Ureter (tissue), 1 donor: ENCODE measurements at places on chromosomes 4 and X. TPM values are rescaled to one million over a fixed set of nuclear protein-coding genes. Genes with fewer than 3 reads are reported as not detected.

The BEX1 gene
- 2.4 TPM for total RNA-seq

The TLR3 gene
- total RNA-seq, result 28.6 TPM

The LARP1B gene
- 30.3 TPM for total RNA-seq

The ZFYVE28 gene
- 19.8 TPM for total RNA-seq

DNA sequence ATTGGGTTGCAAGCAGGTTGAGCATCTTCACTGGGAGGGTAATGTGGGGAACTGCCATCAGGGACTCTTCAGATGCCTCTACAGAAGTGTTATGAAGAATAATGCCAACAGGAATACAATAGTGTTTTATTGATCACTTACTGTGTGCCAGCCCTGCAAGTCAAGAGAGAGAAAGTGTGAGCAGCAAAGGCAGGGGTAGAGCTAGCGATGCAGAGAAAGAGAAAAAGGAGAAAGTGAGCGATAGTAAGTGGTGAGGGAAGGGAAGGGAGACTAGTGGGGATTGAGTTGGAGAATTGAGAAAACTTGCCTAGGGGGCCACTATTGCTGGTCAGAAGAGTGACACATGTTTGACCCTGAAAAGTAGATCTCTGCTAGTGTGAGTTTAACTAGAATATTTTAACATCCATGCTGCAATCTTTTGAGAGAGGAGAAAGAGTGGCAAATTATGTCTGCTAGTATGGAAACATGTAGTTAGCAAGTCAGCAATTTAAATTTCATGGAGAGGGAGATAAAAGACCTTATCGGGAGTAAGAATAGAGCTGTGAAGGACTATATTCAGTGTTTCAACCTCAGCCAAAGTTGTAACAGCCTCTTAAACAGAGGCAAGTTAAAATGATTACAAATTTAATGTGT, 12.2 kb downstream of the AFF1 start:
- DNase-seq, result no peak

GRCh38 chr4:26050212-26050643, 136.2 kb downstream of the SMIM20 start:
- no peak for DNase-seq

DNA sequence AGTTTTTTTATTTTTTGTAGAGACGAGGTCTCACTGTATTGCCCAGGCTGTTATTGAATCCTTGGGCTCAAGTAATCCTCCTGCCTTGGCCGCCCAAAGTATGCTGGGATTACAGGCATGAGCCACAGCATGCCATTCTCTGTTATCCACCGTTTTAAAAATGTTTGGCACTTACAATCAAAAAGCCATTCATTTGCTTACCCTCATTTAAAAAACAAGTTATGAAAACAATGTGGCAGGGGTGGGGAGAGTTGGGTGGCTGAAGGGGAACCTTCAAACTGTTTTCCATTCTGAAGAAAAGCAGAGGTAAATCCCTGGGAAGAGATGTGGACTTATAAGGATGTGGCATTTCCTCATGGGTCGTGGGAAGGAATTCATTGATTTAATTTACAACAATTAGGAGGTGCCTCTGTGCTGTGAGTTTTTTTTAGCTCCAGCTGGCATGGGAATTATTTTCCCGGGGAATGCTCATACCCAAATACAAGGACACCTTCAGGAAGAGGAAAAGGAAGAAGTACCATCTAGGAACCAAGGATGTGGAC, 103.5 kb downstream of the MID1 start:
- no peak for DNase-seq

DNA sequence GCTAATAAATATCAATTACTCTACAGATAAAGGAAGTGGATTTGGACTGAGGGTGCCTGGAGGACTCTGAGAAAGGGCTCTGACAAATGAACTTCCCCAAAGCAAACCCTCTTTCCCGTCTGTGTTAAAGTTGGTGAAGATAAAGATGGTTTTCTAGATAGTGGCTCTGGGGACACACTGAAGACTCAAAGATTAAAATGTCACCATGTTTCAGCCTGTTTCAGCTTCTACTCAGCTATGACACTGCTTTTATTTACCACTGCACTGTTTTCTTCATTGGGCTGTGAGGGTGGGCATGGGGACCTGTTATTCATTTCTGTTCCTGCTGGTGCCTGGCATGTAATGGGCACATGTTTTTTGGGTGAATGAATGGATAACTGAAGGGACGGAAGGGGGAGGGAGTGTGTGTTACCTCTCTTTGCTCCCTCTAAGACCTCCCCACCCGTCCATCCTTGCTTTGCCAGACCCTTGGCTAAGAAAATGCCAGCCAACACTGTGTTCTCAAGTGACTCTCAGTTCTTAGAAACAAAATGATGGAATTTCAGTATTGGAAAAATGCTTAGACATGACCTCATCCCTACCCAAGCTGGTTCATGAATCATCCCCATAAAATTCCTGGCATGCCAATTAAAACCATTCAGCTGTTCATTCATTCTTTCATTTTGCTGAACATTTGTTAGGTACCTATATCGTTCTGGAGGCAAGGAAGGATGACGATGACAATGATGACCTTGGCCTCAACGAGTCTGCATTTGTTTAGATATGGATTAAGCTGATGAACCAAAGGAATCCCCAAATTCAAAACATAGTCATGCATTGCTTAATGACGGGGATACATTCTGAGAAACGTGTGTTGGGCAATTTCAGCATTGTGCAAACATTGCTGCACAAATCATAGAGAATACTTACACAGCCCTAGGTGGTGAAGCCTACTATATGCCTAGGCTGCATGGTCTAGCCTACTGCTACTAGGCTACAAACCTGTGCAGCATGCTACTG, 13.4 kb upstream of the STK32B start:
- no peak for DNase-seq

DNA sequence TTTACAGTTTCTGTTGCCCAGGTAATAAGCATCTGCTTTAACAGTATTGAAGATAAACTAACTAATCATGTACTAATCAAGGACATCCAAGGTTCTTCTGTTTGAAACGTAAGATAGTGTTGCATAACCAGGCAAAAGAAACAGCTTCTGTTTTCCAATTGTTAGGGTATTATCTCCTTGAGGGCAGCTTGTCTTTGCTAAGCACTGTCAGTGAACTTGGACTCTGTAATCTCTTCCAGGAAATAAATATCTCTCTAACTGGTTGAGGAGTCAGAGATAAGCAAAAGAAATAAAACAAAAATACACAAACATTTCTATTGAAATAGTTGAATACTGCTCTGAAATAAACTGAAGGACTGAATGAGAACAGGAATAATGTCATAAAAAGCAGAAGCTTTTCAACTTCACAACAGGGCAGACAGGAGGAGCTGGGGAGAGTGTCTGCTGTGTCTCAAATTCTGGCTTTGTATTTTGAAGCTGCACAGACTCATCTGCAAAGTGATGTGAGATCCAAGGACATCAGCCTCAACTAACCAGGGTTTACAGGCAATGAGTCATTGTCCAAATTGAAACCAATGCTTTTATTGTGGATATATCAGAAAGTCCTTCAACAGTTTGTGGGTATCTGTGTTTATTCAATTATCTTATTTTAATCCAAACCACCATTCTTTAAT, 1253.0 kb upstream of the PCDH7 start:
- DNase-seq, result no peak

DNA sequence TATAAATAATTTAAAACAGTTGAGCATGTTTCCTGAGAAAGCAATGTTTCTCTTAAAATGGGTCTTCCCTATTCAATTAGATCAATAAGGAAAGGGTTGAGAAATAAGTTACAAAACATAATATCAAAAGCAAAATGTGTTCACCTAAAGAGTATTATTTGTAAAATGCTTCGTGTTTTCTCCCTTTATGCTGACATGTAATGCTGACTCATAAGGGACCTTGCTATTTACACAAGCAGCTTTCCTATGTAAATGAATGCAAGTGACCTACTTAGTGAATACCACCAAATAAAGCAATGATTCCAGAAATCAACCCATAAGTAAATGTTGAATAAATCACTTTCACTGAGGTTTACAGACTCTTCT, 91.5 kb downstream of the ELOVL6 start:
- DNase-seq, result no peak

- DNase-seq, result no peak
These were observed 330.4 kb downstream of the GBA3 start for GRCh38 chr4:23023121-23023520.

- no peak for DNase-seq
These were observed 30.0 kb upstream of the APELA start for GRCh38 chr4:164847016-164847415.

GRCh38 chrX:54509400-54509799, 13.4 kb upstream of the FGD1 start:
- no peak for DNase-seq

GRCh38 chr4:172141025-172141424, 327.8 kb downstream of the GALNTL6 start:
- no peak for DNase-seq

- DNase-seq, result no peak
These were observed 2.7 kb downstream of the DOCK11 start for GRCh38 chrX:118498351-118498750.

DNA sequence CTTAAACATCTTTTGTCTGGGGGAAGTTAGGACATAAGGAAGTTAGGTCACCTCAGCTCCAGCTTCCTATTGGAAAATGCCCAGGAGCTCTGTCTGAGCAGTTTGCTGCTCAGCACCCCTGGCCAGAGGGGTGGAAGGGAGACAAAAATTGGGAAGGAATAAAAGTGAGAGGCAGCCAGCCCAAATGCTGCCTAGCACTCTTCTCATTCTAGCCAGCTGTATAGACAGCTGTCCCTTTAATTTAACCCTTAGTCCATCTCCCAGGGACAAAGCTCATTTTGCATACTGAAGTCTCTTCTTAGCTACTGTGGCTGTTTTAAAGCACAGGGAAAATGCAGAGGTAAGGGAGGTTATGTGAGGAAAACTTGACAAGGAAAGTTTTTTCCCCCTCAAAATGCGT, 89.5 kb upstream of the CITED1 start:
- DNase-seq, result no peak

DNA sequence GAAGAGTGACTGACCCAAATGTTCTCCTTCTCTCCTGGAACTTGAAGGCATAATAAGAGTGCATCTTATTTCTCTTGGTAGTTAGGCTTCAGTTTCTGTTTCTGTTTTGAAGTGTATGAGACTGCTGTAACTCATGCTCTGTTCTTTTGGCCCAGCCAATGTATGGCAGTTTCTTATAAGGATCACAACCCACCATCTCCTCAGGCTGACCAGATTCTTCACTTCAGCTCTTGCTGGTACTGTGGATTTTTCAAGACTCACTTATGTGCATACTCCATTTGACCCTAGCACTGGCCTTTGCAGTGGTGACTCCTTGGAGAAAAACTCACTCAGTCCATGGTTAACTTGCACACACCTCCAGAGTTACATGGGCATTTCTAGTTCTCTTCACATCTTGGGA, 9.6 kb upstream of the YTHDC1 start:
- no peak for DNase-seq

DNA sequence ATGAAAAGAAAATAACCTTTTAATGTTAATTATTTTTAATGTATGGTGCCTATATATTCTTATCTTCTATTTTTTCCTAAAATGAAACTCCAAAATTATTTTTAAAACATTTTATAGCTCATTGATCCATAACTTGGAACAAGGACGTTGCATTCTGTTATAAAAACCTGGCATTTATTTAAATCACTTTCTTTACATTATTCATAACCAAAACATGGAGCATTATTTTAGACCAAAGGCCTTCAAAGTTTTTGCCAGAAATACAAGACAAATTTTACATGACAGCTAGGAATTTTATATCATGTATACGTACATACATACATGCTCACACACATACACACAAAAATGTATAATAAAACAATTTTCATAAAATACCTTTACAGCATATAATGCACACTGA, 259.8 kb downstream of the QDPR start:
- no peak for DNase-seq

DNA sequence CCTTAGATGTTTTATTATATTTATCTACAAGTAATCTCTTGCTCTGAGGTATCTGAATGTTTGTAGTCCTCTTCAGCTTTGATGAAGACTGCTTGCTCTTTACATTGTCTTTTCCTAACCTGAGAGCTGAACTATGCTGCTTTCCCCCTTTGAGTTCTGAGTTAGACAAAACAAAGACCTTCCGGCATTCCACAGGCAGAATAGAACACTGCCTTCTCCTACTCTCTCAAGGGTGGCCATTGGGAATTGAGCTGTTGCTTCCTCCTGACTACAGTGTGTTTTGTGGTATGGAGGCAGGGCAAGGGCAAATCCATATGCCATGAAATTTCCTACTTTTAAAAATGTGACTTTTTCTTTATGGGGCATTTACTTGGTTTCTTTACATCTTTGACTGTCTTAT, 841.0 kb downstream of the FAM133A start:
- DNase-seq, result no peak
